Uterus (tissue), 4 donors: ENCODE measurements at places on chromosomes 1 and 21. TPM values are rescaled to one million over a fixed set of nuclear protein-coding genes. Genes with fewer than 3 reads are reported as not detected.

DNA sequence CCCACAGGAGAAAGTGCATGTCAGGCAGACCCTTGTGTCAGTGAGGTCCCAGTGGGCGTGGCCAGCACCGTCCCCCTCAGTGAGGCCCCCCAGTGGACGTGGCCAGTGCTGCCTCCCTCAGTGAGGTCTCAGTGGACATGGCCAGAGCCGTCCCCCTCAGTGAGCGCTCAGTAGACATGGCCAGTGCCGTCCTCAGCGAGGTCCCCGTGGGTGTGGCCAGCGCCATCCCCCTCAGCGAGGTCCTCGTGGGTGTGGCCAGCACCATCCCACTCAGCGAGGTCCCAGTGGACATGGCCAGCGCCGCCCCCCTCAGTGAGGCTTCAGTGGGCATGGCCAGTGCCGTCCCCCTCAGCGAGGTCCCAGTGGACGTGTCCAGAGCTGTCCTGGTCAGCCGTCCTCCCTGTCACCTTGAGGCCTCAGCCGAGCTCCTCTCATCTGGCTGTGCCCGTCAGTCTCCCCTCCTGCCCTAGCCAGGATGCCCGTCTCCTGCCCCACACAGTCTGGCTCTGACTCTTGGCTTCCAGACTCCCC is 35.5 kb downstream of the PDE9A start:
- H3K27me3 ChIP-seq, result no peaks in the 10 kb centered on the region
- no peaks in the 10 kb centered on the region for H3K36me3 ChIP-seq
- H3K4me3 ChIP-seq, result no peak overlapping the region
- DNase-seq, result no peak

SPATA46 gene
- not detected for total RNA-seq

- no peaks in the 10 kb centered on the region for H3K4me1 ChIP-seq
- DNase-seq, result no peak
- no peaks in the 10 kb centered on the region for H3K36me3 ChIP-seq
- no peaks in the 10 kb centered on the region for H3K27me3 ChIP-seq
- H3K4me3 ChIP-seq, result no peak overlapping the region
Measured at GRCh38 chr1:205692423-205692822, 12.1 kb upstream of the SLC45A3 start.

GRCh38 chr1:100657876-100658715 is 61.4 kb upstream of the VCAM1 start:
- no peak overlapping the region for H3K27ac ChIP-seq
- H3K4me3 ChIP-seq, result no peak overlapping the region
- no peak for DNase-seq
- no peaks in the 10 kb centered on the region for H3K36me3 ChIP-seq
- H3K4me1 ChIP-seq, result no peaks in the 10 kb centered on the region

DNA sequence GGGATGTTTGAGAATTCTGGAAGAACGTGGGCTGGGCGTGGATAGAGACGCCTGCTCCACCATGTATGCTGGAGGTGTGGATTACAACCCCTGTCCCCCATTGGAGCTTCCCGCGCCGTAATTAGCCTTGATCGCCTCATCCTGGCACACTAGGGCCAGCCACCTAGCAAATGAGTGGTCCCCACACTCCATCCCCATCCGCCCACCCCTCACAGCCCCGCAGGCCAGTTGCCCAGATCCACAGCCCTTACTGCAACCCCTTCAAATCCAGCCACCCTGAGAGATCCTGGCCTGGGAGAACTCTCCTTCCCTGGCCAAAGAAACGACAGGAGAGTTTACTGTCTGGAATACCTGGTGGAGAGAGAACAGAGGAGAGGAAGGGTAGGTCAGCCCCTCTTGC is 375 bp upstream of the GJA4 start:
- no peak overlapping the region for H3K4me3 ChIP-seq
- DNase-seq, result no peak
- H3K4me1 ChIP-seq, result no peaks in the 10 kb centered on the region

- H3K36me3 ChIP-seq, result no peaks in the 10 kb centered on the region
- no peak overlapping the region for H3K27ac ChIP-seq
- no peak for DNase-seq
- H3K4me3 ChIP-seq, result no peak overlapping the region
- H3K27me3 ChIP-seq, result no peaks in the 10 kb centered on the region
- no peaks in the 10 kb centered on the region for H3K4me1 ChIP-seq
Measured at GRCh38 chr1:22359427-22359826, 92.2 kb upstream of the ZBTB40 start.

DNA sequence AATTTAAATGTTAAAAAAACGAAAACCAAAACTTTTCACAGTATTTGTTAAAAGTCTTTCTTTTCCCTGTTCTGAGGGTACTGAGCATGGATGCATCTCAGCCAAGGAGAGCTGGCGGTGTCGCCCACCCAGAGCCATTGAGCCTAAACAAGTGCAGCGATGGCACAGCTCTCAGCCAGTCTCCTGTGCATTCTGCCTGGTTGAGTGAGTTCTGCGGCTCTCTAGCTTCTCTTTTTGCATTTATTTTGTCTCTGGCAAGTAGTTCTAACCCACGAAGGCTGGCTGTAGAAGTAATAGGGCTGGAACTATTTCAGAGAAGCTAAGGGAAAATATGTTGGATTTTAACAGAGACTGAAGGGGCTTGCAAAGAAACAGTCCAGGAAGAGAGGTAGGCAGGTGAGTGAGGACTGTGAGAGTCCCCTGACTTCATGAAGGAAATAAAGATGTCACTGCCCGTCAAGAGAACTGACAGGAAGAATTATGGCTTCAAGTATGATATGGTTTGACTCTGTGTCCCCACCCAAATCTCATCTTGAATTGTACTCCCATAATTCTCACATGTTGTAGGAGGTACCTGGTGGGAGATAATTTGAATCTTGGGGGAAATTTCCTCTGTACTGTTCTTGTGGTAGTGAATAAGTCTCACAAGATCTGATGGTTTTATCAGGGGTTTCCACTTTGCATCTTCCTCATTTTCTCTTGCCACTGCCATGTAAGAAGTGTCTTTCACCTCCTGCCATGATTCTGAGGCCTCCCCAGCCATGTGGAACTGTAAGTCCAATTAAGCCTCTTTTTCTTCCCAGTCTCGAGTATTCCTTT is 35.7 kb upstream of the LIN9 start:
- H3K4me3 ChIP-seq, result no peak overlapping the region
- H3K27me3 ChIP-seq, result no peaks in the 10 kb centered on the region
- H3K36me3 ChIP-seq, result no peaks in the 10 kb centered on the region

DNA sequence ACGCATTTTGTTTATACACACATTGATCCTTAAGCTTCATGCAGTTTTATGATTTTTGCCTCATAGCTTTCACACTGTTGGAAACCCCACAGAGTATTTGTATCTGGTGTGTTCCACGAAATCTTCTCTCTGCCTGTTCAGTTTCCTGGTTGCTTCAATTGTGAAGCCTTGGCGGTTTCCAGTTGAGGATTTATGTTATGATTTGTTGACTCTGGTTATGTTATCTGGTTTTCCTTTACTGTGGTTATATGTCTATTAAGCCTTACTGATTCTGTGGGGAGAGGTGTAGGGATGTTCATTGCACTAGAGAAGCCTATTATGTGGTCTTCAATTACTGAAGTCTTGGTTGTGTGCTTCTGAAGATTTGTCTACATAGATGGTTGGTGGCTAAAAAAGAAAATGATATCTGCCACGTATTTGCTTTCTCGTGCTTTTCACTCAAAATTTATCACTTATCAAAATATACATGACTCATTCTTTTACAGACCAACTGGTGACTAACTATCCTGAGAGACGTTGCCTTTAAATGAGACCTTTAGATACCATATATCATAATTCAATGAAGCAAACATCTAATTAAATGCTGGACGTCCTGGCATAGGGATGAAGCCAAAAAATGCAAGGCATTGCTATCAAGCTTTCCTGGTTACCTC is 488.0 kb upstream of the B3GALT2 start:
- H3K4me3 ChIP-seq, result no peak overlapping the region
- H3K27ac ChIP-seq, result no peak overlapping the region
- no peak for DNase-seq
- H3K36me3 ChIP-seq, result no peaks in the 10 kb centered on the region
- no peaks in the 10 kb centered on the region for H3K4me1 ChIP-seq

LCE2C gene
- not detected for total RNA-seq

GPR25 gene
- 0.28 TPM for total RNA-seq

DNA sequence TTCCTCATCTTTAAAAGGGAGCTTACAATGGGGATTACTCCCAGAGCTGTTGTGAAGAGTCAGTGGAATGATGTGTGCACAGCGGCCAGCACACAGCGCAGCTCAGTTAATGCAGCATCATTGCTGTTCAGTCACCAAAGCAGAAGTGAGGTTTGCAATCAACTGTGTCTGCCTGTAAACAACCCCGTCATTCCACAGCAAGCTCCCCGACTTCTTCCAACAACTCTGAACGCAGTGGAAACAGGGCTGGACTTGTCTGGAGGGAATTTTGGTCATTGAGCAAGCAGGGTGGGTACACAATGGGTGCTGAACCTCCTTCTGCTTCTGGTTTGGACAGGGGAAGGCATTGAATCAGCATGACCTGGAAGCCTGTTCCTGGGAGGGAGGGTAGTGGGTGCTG is 347.4 kb downstream of the PTPRU start:
- H3K36me3 ChIP-seq, result no peaks in the 10 kb centered on the region
- H3K4me1 ChIP-seq, result no peaks in the 10 kb centered on the region
- H3K4me3 ChIP-seq, result no peak overlapping the region
- DNase-seq, result no peak

GRCh38 chr1:40385437-40386358 is 12.2 kb downstream of the SMAP2 start:
- H3K36me3 ChIP-seq, result no peaks in the 10 kb centered on the region
- H3K4me3 ChIP-seq, result no peak overlapping the region
- H3K27ac ChIP-seq, result peak overlapping the region; percentile 71

- H3K27ac ChIP-seq, result no peak overlapping the region
- H3K36me3 ChIP-seq, result no peaks in the 10 kb centered on the region
- no peaks in the 10 kb centered on the region for H3K4me1 ChIP-seq
- no peak for DNase-seq
- H3K4me3 ChIP-seq, result no peak overlapping the region
Measured at GRCh38 chr1:200262326-200262965, 147.4 kb downstream of the ZNF281 start.

GRCh38 chr1:6030132-6030531 is 15.6 kb upstream of the KCNAB2 start:
- no peak for DNase-seq
- H3K27me3 ChIP-seq, result no peaks in the 10 kb centered on the region
- H3K4me3 ChIP-seq, result no peak overlapping the region
- no peaks in the 10 kb centered on the region for H3K36me3 ChIP-seq
- no peaks in the 10 kb centered on the region for H3K4me1 ChIP-seq

DNA sequence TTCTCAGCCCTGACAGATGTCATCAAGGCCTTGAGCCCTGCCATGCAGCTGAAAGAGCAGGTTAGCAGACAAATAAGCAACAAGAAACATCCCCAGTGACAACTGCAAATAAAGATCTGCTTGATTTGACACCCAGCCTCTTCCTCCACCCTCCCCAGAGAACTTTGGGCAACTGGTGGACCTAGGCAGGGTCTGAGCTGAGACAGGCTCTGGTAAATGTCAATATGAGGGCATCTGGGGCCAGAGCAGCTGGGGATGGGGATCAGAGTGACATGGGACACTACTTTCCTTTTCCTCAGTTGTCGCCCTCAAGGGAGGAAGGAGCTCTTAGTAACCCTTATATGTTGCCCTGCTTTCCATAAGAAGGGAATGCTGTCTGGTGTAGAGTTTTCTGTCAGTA is 544.1 kb downstream of the NEGR1 start:
- no peaks in the 10 kb centered on the region for H3K36me3 ChIP-seq
- DNase-seq, result no peak
- H3K27ac ChIP-seq, result no peak overlapping the region
- H3K4me3 ChIP-seq, result no peak overlapping the region
- H3K4me1 ChIP-seq, result no peaks in the 10 kb centered on the region

GRCh38 chr1:54291276-54292001 is 91.5 kb downstream of the MRPL37 start:
- peak overlapping the region; percentile 88 for H3K27ac ChIP-seq
- H3K36me3 ChIP-seq, result no peaks in the 10 kb centered on the region
- DNase-seq, result no peak
- H3K4me3 ChIP-seq, result no peak overlapping the region
- H3K27me3 ChIP-seq, result no peaks in the 10 kb centered on the region

- H3K4me3 ChIP-seq, result no peak overlapping the region
- no peaks in the 10 kb centered on the region for H3K36me3 ChIP-seq
- no peaks in the 10 kb centered on the region for H3K27me3 ChIP-seq
- H3K27ac ChIP-seq, result no peak overlapping the region
Measured at GRCh38 chr1:157132616-157133167, 5.5 kb downstream of the ETV3 start.

DMBX1 gene
- not detected for total RNA-seq

ACKR1 gene
- total RNA-seq, result 194 TPM

DNA sequence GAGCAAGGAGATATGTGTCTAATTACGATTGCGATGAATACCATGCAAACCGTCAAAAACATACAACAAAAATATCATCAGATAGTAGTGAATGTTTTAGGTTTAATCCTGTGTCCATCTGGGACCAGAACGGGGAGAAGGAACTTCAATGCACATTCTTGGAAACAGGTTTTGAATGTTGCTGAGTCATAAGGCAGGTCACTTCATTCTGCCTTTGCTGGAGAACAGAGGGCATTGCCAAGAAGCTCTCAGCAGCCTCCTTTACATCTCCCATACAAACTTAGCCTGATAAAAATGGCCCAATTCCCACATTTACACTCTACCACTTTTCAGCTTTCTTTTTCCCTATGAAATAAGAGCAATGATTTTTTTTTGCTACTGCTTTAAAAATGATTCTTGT is 78.0 kb upstream of the KCNJ6 start:
- H3K27ac ChIP-seq, result no peak overlapping the region
- no peaks in the 10 kb centered on the region for H3K4me1 ChIP-seq
- H3K4me3 ChIP-seq, result no peak overlapping the region
- no peak for DNase-seq

PEAR1 gene
- 14.3 TPM for total RNA-seq

- peaks cover 4% of the 10 kb centered on the region for H3K4me1 ChIP-seq
- no peaks in the 10 kb centered on the region for H3K36me3 ChIP-seq
- DNase-seq, result no peak
- H3K4me3 ChIP-seq, result no peak overlapping the region
- no peak overlapping the region for H3K27ac ChIP-seq
Measured at GRCh38 chr1:59141267-59141863, 155.5 kb upstream of the FGGY start.

ASAP3 gene
- 82.9 TPM for total RNA-seq
